Naive thymus-derived CD4-positive, alpha-beta T cell (primary cell): ENCODE measurements at places on chromosomes 7 and 10. TPM values are rescaled to one million over a fixed set of nuclear protein-coding genes. Genes with fewer than 3 reads are reported as not detected.

- no peak for DNase-seq
Observed at GRCh38 chr7:81284576-81284975, 365.7 kb upstream of the SEMA3C start.

DNA sequence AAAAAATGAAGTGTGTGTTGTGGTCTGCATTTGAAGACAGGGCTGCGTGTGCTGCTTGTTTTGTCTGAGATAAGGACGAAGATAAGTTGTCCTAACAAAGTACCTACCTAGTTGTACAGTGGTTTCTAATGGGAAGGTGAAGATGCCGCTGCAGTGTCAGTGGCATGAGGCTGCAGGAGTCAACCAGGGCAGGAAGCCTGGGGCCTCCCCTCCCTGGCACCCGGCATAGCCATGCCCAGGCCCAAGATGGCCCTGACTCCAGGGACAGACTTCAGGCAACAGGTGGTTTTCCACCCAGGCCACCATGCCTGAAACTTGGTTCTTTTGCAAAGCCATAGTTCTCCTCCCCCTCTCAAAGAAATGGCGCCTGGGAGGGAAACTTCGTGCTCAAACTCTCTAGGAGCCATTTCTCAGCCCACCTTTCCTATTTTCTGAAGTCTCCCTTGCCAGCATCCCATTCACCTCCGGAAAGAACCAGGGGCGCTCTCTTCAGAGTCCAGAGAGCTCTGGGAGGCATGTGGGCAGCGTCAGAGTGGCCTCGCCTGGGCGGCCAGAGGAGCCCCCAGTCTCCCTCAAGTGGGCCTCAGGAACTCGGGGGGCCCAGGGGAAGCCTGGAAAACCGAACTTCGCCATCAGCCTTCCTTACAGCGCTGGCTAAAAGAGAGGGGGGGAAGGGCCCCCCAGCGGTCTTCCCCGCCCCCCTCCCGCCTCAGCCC, 2.1 kb upstream of the KAT6B start:
- DNase-seq = peak; percentile 9

- DNase-seq = no peak
Observed at GRCh38 chr7:73718438-73718881, 1.0 kb downstream of the STX1A start.

DNA sequence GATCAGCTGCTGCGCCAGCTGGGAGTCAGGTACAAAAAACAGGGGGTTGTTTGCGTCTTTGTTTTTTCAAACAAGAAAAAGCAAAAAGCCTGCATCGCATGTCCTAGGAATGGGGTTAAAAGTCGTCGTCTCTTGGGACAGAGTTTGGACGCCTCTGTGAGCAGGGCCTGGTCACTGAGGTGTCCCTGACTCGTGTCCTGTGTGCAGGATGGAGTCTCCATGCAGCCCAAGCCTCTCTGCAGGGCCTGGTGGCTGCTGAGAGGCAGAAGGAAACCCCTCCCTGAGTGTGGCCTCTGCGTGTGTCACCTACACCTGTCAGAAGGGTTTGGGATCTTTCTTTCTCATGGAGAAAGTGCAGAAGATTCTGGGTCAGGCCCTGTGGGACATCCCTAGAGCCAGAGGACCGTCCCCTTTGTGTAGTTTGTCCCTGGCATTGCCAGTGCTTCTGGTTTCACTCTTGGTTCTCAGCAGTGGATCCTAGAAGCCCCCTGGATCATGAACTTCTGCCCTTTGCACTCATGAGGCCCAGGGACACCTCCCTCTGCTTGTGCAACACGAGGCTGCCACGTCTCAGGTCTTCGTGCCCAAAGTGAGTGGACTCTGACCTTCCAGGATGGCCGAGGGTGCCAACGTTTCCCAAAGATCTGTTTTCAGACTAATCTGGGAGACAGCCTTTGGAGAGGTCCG, 75.0 kb downstream of the PRKAG2 start:
- DNase-seq = no peak

GRCh38 chr7:31776616-31777015, 89.6 kb downstream of the PPP1R17 start:
- DNase-seq = no peak

- no peak for DNase-seq
Observed at GRCh38 chr7:44698046-44698580, 50.5 kb upstream of the ZMIZ2 start.

ARHGEF35 gene
- total RNA-seq = 0.34 TPM

SORBS1 gene
- 1.6 TPM for total RNA-seq

PCBD1 gene
- total RNA-seq = 8.3 TPM

GRCh38 chr7:15446722-15447121, 115.1 kb downstream of the AGMO start:
- no peak for DNase-seq

DNA sequence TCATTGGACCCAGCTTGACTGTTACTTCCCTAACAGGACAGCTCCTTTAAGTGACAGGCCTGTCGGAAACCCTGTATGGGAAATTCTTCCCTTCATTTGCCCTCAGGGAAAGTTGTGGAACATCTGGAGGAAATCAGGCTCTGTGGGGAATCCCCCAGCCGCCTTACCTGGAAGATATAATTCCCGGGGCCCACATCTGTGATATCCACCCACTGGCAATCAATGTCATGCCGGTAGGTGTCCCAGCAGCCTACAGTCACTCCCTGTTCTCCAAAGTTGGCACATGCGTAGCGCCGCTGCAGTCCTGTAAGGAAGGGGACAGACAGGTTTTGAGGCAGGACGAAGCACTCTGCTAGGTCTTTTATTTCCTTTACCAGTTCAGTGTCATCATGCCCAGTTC, 16.6 kb downstream of the LOXL4 start:
- DNase-seq = no peak

HOXA1 gene
- total RNA-seq = 1.1 TPM

EEPD1 gene
- 2.7 TPM for total RNA-seq

ANXA7 gene
- 118 and 123 TPM in 2 replicates for total RNA-seq

GRCh38 chr7:158371856-158372255, 215.8 kb downstream of the PTPRN2 start:
- DNase-seq = no peak

GRCh38 chr7:101911800-101912715, 94.6 kb downstream of the CUX1 start:
- DNase-seq = no peak

- no peak for DNase-seq
Observed at GRCh38 chr7:68038621-68039314, 1042.1 kb downstream of the TYW1 start.

DNA sequence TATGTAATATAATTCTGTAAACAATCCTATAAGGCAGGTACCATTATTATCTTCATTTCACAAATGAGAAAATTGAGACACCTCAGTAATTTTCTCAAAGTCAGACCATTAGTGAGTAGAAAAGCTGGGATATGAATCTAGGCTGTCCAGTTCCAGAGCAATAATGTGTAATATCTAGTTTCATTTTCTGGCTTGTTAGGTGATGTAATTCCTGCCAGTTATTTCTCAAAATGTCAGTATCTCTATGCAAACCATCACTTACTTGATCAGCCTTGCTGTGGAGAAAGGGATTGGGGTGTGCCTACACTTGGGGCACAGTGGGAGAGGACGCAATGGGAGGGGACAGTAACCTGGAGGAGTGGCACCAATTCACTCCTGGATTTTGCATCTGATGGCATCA, 157.5 kb downstream of the LYZL1 start:
- no peak for DNase-seq

DNA sequence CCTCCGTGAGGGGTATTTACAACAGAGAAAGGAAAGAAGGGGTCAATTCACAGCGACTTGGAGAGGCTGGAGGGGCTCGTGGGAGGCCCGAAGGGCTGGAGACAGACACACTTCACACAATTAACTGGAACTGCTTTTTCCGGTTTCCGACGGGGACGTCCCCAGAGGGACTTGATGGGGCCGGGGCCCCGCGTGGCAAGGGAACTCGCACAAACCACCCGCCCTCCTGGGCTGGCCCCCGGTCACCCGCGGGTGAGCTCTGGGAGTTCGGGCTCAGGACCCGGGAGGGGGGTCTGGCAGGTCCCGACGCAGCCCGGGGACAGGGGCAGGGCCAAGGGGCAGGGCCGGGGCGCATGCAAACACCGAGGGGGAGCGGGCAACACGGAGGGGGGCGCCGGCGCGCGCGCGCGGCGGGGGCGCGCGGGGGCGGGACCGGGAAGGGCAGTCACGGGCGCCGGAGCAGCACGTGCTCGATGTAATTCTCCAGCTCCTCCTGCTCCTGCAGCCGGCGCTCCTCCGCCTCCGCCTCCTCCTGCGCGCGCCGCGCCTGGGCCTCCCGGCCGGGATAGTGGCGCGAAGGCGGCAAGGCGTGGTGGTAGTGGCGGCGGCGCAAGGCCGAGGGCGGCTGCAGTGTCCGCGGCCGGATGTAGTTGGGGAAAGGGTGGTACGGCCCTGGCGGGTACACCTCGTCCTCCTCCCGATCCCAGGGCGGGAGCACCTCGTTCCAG, 2.7 kb downstream of the VGF start:
- no peak for DNase-seq

- DNase-seq = no peak
Observed at GRCh38 chr10:11425296-11425610, 186.2 kb downstream of the USP6NL start.

DNA sequence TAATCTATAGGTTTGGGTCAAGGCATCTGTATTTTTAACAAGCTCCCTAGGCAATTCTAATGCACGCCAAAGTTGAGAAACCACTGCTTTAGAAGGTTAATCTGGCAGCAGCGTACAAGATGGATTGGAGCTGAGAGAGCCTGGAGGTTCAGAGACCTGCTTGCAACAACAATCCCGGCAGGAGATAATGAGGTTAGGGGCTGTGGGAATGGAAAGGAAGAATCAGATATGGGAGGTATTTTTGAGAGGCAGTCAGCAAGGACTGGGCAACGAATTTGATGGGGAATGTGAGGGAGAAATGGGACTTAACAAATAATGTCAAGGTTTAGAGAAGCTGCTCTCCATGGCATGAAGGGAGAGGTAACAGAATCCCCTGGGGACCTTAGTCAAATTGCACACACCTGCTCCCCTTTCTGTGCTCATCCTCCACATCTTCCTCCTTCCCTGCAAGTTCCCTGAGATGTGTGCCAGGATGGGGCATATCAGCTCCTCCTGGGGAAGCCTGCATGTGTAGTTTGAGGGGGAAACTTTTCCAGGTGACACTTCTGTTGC, 731.0 kb upstream of the GALNT17 start:
- DNase-seq = no peak

TMEM225B gene
- total RNA-seq = 0.94 TPM

RBM20 gene
- 1.6 TPM for total RNA-seq

DNA sequence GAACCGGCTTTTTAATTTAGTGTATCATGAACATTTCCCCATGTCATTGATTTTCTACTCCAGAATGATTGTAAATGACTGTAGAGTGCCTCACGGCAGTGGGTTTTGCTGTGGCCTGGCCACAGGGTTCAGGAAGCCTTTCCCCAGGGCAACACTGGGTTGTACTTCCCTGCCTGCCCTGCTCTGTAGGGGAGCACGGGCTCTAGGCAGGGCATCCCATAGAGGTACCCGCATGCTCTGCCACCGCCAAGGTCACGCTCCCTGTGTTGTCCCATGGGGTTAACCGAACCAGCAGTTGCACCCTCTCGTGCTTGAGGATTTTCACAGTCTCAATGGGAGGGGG, 63.8 kb downstream of the BPGM start:
- DNase-seq = no peak

- DNase-seq = no peak
Observed at GRCh38 chr7:133528796-133529195, 275.9 kb downstream of the EXOC4 start.

- DNase-seq = peak; percentile 38
Observed at GRCh38 chr10:8365935-8366911, 311.7 kb downstream of the GATA3 start.

DNA sequence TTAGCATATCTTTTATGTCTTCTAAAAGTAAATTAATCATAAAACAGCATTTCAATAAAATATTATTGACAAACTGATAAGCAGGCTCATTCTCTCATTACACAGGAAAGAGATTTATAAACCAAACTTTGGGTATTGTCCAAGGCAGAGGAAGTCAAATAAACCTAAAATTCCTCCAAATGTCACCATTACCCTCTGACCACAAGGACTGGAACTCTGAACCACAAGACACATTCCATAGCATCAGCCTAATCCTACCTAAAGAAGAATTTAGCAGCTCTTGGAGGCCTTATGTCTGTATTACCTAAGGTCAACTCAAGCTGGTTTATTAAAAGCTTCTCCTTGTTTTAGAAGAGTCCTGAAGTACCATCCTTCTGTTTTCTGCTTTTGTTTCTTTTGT, 82.4 kb upstream of the SLC13A1 start:
- DNase-seq = no peak

TRPV5 gene
- total RNA-seq = not detected

CNNM1 gene
- total RNA-seq = 1.9 TPM

GRCh38 chr7:102189756-102190155, 96.9 kb upstream of the SH2B2 start:
- DNase-seq = no peak

- DNase-seq = no peak
Observed at GRCh38 chr7:11557627-11558026, 274.4 kb downstream of the THSD7A start.

C7orf33 gene
- total RNA-seq = not detected

SHH gene
- total RNA-seq = not detected in 2 replicates

CD36 gene
- 7.2 TPM for total RNA-seq

- no peak for DNase-seq
Observed at GRCh38 chr7:81506609-81507008, 263.2 kb downstream of the HGF start.

TMEM236 gene
- total RNA-seq = 0.05 TPM

DNA sequence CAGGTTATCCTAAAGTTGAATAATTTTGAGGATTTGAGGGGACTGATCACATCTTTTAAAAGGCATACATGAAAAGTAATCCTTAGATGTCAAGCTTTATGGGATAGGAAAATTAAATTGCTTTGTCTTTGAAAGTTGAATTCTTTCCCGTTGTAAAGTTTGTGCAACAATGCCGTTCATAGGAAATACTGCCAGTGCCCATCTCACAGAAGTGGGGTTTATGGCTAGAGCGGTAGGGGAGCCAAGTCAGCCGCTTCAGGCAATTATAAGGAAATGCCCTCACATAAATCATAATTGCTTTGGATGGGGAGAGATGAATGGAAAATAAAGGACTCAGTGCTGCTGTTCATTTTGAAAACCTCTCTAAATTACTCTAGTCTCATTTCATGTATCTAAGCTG, 18.1 kb downstream of the CDC123 start:
- no peak for DNase-seq

DNA sequence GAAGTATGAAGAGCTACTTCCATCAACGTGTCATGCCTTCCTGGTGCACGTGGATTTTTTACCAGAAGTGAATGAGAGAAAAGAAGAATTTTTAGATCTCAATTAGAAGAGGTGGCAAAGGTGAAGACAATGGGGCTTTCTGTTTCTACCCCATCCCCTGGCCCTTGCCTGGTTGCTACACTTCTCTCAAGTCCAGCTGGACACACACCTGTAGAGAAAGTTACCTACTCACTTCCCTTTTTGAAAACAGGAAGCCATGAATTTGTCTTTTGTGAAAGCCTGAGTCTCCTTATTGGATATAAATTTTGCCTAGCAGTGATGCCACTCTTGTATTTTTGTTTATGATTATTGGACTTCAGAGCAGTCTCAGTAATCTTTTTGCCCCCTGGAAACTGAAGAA, 142.9 kb upstream of the AKR1E2 start:
- no peak for DNase-seq

AGAP9 gene
- total RNA-seq = 20.4 TPM

RNF133 gene
- not detected for total RNA-seq

GRCh38 chr10:66604195-66604594, 321.6 kb upstream of the LRRTM3 start:
- no peak for DNase-seq

GRCh38 chr10:103653581-103654037, 160.1 kb downstream of the NEURL1 start:
- no peak for DNase-seq
